ENCODE measurements at places on chromosomes 2 and 18. TPM values are rescaled to one million over a fixed set of nuclear protein-coding genes. Genes with fewer than 3 reads are reported as not detected.

GRCh38 chr2:15627817-15628684 is 36.4 kb downstream of the DDX1 start:
- H3K4me3 ChIP-seq, result no peak overlapping the region
- H3K27me3 ChIP-seq, result no peaks in the 10 kb centered on the region
- no peaks in the 10 kb centered on the region for H3K4me1 ChIP-seq
- H3K36me3 ChIP-seq, result peaks cover 54% of the 10 kb centered on the region

GRCh38 chr2:98455494-98455976 is 10.9 kb downstream of the INPP4A start:
- no peaks in the 10 kb centered on the region for H3K27me3 ChIP-seq
- H3K27ac ChIP-seq, result peak overlapping the region; percentile 48
- no peaks in the 10 kb centered on the region for H3K36me3 ChIP-seq
- DNase-seq, result no peak
- no peak overlapping the region for H3K4me3 ChIP-seq
- peaks cover 85% of the 10 kb centered on the region for H3K4me1 ChIP-seq

GRCh38 chr2:10424051-10424450 is 24.1 kb downstream of the ODC1 start:
- H3K27me3 ChIP-seq, result no peaks in the 10 kb centered on the region
- no peak for DNase-seq
- peaks cover 87% of the 10 kb centered on the region for H3K36me3 ChIP-seq

GRCh38 chr2:126817172-126817571 is 81.5 kb upstream of the TEX51 start:
- DNase-seq, result peak; percentile 8
- H3K4me3 ChIP-seq, result no peak overlapping the region
- no peaks in the 10 kb centered on the region for H3K36me3 ChIP-seq
- no peaks in the 10 kb centered on the region for H3K4me1 ChIP-seq
- no peak overlapping the region for H3K27ac ChIP-seq

GRCh38 chr2:206219957-206220356 is 54.5 kb upstream of the ZDBF2 start:
- H3K27me3 ChIP-seq, result no peaks in the 10 kb centered on the region
- no peak for DNase-seq
- no peaks in the 10 kb centered on the region for H3K36me3 ChIP-seq
- no peak overlapping the region for H3K27ac ChIP-seq
- H3K4me3 ChIP-seq, result no peak overlapping the region

DNA sequence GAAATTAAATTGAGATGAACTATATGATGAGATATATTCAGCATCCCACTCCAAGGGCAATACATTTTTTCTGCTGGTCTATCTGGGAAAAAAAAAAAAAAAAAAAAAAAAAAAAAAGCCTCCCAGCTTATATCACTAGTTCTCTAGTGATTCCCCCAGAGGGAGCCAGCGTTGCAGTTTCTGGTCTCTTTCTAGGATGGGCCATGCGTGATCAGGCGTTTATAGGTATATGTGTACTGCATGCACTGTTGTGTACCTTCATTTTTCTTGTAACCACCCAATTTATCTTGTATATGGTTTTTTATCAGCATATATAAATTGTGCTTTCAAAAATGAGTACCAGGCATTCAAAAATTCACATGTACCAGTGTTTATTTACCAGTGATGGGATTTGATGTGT is 35.1 kb downstream of the DCDC2C start:
- DNase-seq, result no peak
- no peaks in the 10 kb centered on the region for H3K36me3 ChIP-seq
- no peaks in the 10 kb centered on the region for H3K27me3 ChIP-seq

ERBB4 gene
- total RNA-seq, result 0.17 TPM

SLC9A2 gene
- 0.17 TPM for total RNA-seq

DNA sequence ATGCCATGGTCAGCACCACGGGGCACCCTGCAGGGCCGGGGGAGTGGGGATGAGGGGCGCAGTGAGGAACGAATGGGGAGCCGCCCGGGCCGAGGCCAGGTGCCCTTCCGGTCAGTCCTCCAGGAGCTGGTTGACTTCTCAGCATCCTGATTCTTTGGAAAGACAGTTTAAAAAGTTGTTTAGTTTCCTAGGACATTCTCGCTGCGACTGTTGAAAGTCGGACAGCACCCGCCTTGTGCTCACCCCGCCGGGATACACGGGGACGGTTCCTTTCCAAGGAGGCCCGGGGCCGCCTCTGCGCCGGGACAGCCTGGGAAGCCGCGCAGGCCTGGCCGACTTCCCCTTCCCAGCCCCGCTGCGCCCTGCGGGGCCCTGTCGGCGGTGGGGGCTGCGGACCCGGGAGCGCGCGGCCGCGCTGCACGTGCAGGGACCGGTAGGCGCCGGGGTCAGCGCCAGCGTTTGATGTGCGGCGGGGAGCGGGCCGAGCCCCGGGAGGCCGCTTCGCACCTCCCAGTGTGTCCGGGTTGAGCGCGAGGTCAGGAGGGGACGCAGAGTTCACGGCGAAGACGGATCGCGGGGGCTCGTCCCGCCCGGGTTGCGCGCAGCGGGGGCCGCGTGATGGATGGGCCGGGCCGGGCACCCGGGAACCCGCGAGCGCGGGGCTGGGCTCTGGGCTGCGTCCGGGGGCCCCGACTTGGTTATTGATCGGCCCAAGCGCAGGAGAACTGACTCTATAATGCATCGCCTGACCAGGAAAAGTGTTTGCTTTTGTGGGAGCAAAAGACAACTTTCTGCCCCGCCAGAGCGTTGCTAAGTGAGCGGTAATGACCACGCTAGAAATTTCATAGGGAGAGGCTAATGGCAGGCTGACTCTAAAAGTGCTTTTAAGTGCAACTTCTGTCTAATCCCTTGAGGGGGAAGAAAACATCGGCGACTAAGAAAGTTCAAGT is 28.0 kb upstream of the SMIM21 start:
- H3K36me3 ChIP-seq, result no peaks in the 10 kb centered on the region
- H3K27ac ChIP-seq, result peak overlapping the region; percentile 61
- H3K4me1 ChIP-seq, result peaks cover 18% of the 10 kb centered on the region
- peak overlapping the region; percentile 66 for H3K4me3 ChIP-seq
- no peaks in the 10 kb centered on the region for H3K27me3 ChIP-seq

GRCh38 chr2:48709096-48710034 is 46.2 kb downstream of the LHCGR start:
- H3K4me3 ChIP-seq, result no peak overlapping the region
- H3K27ac ChIP-seq, result no peak overlapping the region
- no peaks in the 10 kb centered on the region for H3K27me3 ChIP-seq
- H3K4me1 ChIP-seq, result peaks cover 32% of the 10 kb centered on the region

NLRC4 gene
- 3.1 TPM for total RNA-seq

- no peak overlapping the region for H3K27ac ChIP-seq
- H3K4me1 ChIP-seq, result peaks cover 3% of the 10 kb centered on the region
- H3K27me3 ChIP-seq, result no peaks in the 10 kb centered on the region
- H3K4me3 ChIP-seq, result no peak overlapping the region
These were observed 246.0 kb upstream of the KCNJ3 start for GRCh38 chr2:154452471-154452870.

DNA sequence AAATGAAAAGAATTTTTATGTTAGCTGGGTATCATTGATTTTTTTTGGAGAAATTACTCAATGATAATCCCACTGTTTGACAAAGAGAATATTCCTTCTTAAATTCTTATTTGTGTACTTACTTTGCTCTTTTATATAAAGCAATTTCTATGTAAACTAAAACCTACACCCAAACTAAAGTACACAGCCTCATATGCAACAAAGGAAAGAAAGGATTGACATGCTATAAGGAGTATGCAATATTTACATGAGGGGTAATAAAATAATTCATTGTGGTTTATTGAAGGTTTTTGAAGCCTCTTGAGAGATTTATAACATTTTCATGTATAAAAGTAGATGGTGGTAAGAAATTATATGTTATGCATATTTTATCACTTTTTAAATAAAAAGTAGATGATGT is 368.5 kb downstream of the CDH7 start:
- H3K27ac ChIP-seq, result no peak overlapping the region
- no peaks in the 10 kb centered on the region for H3K36me3 ChIP-seq
- no peak for DNase-seq
- H3K27me3 ChIP-seq, result no peaks in the 10 kb centered on the region
- no peaks in the 10 kb centered on the region for H3K4me1 ChIP-seq

- H3K4me1 ChIP-seq, result no peaks in the 10 kb centered on the region
- no peaks in the 10 kb centered on the region for H3K36me3 ChIP-seq
- no peak for DNase-seq
- H3K4me3 ChIP-seq, result no peak overlapping the region
- no peaks in the 10 kb centered on the region for H3K27me3 ChIP-seq
- H3K27ac ChIP-seq, result no peak overlapping the region
These were observed 135.8 kb downstream of the CELF4 start for GRCh38 chr18:37429791-37430190.

GRCh38 chr2:189834059-189834458 is 49.8 kb downstream of the PMS1 start:
- H3K27me3 ChIP-seq, result no peaks in the 10 kb centered on the region
- peaks cover 16% of the 10 kb centered on the region for H3K4me1 ChIP-seq
- no peak for DNase-seq
- H3K36me3 ChIP-seq, result no peaks in the 10 kb centered on the region

GRCh38 chr2:73588177-73588576 is 54.0 kb downstream of the NAT8 start:
- no peaks in the 10 kb centered on the region for H3K36me3 ChIP-seq
- no peak overlapping the region for H3K4me3 ChIP-seq
- no peaks in the 10 kb centered on the region for H3K4me1 ChIP-seq
- no peak overlapping the region for H3K27ac ChIP-seq
- H3K27me3 ChIP-seq, result no peaks in the 10 kb centered on the region
- peak; percentile 17 for DNase-seq

AFF3 gene
- 36.4 TPM for total RNA-seq

EPB41L3 gene
- 39.6 TPM for total RNA-seq

DNA sequence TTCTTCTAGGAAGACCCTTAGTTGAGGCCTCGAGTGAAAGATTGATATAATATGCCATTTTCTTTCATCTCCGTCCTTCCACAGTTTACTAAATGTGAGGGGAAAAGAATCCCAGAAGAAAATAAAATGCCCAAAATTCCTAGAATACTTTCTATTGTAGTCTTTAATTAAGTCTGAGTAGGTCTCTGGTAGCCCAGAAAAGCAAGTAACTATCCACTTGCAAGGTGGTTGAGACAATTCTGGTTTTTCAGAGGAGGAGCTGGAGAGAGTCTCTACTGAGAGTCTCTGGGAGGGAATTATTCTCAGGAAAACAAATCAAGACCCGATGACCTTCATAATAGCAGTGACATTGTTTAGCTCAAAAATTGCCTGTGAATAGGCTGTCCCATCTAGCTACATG is 63.9 kb upstream of the TTC39C start:
- no peak for DNase-seq
- H3K4me1 ChIP-seq, result no peaks in the 10 kb centered on the region
- H3K27me3 ChIP-seq, result no peaks in the 10 kb centered on the region

DNA sequence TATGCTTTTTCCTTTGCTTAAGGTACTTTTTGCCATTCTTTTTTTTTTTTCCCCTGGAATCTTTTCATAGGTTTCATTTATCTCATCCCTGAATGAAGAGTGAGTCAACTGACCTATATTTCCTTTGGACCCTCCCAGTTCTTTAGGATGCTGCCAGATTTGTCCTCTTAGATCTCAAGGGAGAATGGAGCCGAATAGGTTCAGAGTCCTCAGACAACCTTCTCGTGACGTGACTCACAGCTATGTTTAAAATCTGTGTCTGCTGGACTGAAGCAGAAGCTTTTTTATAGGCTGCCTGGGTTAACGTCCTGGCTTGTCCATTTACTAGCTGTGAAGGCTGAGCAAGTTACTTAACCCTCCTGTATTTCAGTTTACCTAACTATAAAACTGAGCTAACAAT is 358.6 kb downstream of the DLGAP1 start:
- no peak for DNase-seq
- no peaks in the 10 kb centered on the region for H3K36me3 ChIP-seq
- H3K4me3 ChIP-seq, result no peak overlapping the region
- no peak overlapping the region for H3K27ac ChIP-seq

GRCh38 chr18:9562584-9562983 is 51.8 kb downstream of the PPP4R1 start:
- no peak for DNase-seq
- peaks cover 42% of the 10 kb centered on the region for H3K36me3 ChIP-seq
- no peak overlapping the region for H3K4me3 ChIP-seq
- H3K27me3 ChIP-seq, result no peaks in the 10 kb centered on the region

GRCh38 chr2:120352696-120353590 is 7.0 kb downstream of the INHBB start:
- no peak overlapping the region for H3K4me3 ChIP-seq
- H3K27me3 ChIP-seq, result peaks cover 70% of the 10 kb centered on the region
- DNase-seq, result no peak
- no peak overlapping the region for H3K27ac ChIP-seq
- H3K36me3 ChIP-seq, result no peaks in the 10 kb centered on the region
- H3K4me1 ChIP-seq, result no peaks in the 10 kb centered on the region

- H3K4me3 ChIP-seq, result no peak overlapping the region
- no peak overlapping the region for H3K27ac ChIP-seq
- DNase-seq, result no peak
- H3K27me3 ChIP-seq, result no peaks in the 10 kb centered on the region
These were observed 44.9 kb downstream of the ZEB2 start for GRCh38 chr2:144475044-144475443.

DNA sequence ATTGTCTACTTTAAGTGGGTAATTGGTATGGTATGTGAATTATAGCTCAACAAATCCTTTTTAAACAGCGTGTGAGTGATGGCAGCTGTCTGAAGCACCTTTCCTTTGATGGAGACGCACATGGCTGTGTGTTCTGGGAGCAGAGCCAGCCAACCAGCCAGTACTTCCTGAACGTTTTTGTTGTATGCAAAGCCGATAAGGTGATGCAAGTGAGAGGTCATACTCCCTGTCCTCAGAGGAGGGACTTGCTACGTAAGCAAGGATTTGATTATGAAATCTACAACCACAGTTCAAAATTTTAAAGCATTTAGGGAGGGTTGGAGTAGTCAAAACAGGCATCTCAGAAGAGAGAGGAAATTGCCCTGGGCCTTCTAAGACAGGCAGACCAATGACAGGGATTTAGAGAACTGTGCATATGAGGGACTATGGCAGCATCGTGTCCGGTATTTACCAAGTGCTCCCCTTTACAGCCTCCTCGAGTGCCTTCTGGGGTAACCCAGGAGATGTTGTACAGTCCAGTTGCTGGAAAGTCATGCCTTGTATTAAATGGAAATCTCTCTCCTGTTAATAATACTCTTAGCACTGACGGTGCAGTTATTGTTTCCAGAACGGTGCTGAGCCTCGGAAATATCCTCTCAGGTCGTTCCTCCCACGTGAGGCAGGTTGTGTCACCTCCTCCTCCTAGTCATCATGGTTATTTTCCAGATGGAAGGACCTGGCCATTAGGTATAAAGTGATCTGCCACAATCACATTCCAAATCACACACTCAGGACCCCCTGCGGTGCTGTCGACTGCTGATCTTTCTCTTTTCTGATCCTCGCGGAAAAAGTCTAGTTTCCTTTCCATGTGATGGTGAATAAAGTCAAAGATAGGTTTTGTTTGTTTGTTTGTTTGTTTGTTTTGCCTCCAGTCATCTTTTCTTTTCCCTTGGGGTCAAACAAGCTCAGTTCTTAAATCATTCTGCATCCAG is 28.4 kb downstream of the ARHGEF4 start:
- H3K27me3 ChIP-seq, result peaks cover 7% of the 10 kb centered on the region
- peaks cover 13% of the 10 kb centered on the region for H3K4me1 ChIP-seq
- no peak overlapping the region for H3K4me3 ChIP-seq
- peak overlapping the region; percentile 57 for H3K27ac ChIP-seq
- DNase-seq, result no peak
- H3K36me3 ChIP-seq, result no peaks in the 10 kb centered on the region

GRCh38 chr2:203565076-203565475 is 30.0 kb upstream of the RAPH1 start:
- peaks cover 11% of the 10 kb centered on the region for H3K4me1 ChIP-seq
- no peaks in the 10 kb centered on the region for H3K27me3 ChIP-seq
- H3K4me3 ChIP-seq, result no peak overlapping the region
- no peak for DNase-seq
- no peak overlapping the region for H3K27ac ChIP-seq

- H3K4me1 ChIP-seq, result peaks cover 11% of the 10 kb centered on the region
- H3K4me3 ChIP-seq, result no peak overlapping the region
- H3K27me3 ChIP-seq, result no peaks in the 10 kb centered on the region
- no peak for DNase-seq
- H3K27ac ChIP-seq, result no peak overlapping the region
These were observed 226.6 kb downstream of the ALPK2 start for GRCh38 chr18:58402247-58402646.

ABCB11 gene
- 0.06 TPM for total RNA-seq

TMEM127 gene
- total RNA-seq, result 42.8 TPM
